ENCODE measurements at places on chromosomes 16 and 17. TPM values are rescaled to one million over a fixed set of nuclear protein-coding genes. Genes with fewer than 3 reads are reported as not detected.

Gene CASKIN1
- 1.5 TPM for total RNA-seq

Gene NUP93
- 133 TPM for total RNA-seq

- DNase-seq: peak; percentile 91
Measured at GRCh38 chr17:38605841-38606645, at the start of gene SRCIN1. TSS of gene SRCIN1 (minus strand) at chr17:38605952. CDS start at chr17:38605705, 247 bp downstream.

GRCh38 chr16:69607674-69608073, 41.9 kb downstream of the NFAT5 start:
- no peak for DNase-seq

DNA sequence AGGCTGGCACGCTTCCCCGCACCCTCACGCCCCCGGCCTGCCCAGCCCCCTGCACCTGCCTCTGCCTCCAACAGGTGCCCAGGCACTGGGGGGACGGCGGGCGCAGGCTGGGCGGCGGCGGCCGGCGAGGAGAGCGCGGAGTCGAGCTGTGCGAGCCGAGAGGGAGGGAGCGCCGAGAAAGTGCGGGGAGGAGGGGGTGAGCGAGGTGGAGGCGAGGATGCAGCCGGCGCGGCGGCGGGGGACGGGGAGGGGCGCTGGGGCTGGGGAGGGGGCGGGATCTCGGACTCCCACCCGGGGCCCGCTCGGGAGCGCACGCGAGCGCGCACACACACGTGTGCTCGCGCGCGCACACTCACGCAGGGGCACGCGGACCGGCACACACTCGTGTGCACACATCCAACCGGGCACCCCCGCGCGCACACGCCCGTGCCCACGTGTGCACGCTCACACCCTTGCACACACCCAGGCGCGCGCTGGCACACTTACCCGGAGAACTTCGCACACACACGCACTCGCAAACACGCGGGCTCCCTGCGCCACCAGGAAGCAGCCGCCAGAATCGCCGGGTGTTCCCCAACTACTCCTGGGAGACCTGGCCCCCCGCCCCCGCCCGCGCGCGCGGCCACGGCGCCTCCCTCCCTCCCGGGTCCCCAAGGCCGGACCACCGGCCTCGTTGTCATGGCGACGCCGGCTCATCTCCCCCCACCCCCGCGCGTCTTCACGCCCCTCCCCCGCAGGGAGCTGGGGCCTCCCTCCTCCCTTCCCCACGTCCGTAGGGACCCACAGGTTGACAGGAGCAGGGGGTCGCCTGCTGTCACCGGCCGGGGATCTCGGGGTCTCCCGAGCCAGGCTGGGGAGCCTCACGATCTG, at the start of gene DOC2A:
Gene DOC2A, minus strand, starts transcription at position 184 of the 870 bp plus-strand sequence. CDS start 805 bp downstream, outside the sequence.
- peak; percentile 97 for DNase-seq

GRCh38 chr17:9253308-9253707, 232.0 kb downstream of the NTN1 start:
- DNase-seq: no peak

DNA sequence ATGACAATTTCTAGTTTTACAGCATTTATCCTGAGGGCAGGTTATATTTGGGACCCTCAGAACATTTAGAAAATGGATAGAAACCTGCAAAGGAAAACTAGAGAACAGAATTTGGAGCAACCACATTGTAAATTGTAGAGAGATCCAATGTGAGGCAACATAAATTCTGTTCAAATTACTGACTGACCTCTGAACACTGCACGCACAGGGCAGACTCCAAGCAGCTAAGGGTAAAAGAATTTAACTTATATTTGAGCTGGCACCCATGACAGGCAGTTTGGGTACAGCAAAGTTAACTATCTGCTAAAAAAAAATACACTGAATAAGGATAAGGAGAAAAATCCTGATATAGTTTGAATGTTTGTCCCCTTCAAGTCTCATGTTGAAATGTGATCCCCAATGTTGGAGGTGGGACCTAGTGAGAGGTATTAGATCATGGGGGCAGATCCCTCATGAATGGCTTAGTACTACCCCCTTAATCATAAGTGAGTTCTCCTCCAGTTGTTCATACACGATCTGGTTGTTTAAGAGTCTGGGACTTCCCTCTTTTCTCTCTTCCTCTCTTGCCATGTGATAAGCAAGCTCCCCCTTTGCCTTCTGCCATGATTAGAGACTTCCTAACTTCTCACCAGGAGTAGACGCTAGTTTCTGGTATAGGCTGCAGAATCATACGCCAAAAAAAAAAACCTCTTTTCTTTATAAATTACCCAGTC, 75.7 kb downstream of the FBXL20 start:
- DNase-seq: no peak

- peak; percentile 60 for DNase-seq
Measured at GRCh38 chr16:89198417-89199240, 1.7 kb downstream of the SLC22A31 start.

Data from H7 (cell line).